ENCODE measurements at places on chromosomes 3 and 15.

- DNase-seq = no peak
Measured at GRCh38 chr15:98155356-98155755, 194.9 kb downstream of the ARRDC4 start.

DNA sequence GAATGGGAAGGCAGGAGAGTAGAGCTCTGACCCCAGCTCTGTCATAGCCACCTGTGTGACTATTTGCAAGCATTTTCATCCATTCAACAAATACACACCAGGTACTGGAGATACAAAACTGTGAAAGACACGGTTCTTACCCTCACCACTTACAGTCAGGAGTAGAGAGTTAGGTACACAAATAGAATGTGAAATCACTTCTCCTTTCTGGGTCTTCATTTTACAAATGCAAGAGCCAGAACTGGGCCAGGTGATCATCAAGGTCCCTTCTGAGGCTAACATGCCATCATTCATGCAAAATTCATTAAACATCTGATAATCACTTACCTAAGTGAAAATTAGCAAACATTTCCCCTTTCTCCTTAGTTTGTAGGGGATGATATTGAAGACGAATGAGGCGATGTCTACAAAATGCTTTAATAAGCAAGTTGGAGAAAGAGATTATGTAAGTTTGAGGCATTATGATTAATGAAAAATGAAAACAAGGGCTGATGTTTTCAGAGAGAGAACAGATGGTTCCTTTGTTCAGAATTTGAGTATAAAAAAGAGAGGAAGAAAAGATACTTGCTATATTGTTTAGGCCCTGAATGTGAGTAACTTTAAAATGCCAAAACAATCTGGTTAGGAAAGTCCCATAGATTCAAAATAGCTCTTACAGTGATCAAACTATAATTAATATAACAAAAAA lies 88.6 kb downstream of the LPP start:
- no peak for DNase-seq

DNA sequence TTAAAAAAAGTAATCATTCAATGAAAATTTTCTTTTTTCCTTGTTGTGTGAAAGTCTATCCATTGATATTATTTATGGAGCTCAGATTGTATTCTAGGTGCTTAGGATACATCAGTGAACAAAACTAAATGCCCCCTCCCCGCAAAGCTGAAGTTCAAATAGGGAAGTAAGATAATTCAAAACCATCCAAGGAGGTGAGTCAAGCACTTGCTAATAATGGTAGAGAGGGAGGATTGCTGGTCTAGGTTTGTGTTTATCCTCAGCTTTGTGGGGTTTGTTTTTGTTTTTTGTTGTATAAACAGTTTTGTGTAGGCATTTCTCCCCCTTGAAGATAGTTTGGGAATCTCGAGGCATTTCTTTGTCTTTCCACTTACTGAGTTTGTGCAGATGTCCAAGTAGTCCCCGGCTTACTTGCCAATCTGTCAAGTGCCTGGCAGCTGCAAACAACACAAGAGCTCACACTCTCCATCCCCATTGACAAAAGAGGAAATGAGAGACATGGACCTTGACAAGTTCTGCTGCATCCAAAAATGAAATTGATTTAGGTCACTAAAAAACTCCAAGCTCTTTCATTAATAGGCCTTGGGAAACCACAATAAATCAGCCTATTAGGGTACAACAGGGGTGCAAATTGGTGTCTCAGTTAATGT lies 575.8 kb upstream of the TBL1XR1 start:
- no peak for DNase-seq

DNA sequence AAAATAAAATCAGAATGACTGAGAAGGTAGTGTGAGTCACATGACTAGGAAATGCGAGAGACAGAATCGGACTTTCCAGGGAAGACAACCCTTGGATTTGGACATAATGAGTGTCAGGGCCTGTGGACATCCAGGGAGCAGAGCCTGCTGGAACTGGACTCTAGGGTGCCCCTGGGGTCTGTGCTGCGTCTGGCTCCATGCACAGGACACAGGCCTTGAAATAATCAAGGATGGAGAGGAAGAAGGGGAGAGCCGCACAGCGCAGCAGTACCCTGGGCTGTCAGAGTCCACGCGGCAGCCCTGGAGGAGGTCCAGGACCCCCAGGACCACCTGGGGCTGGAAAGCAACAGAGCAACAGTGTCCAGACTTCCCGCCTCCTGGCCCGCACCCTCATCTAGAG lies 173.7 kb downstream of the PDE8A start:
- DNase-seq = no peak

GRCh38 chr3:110069761-110070160 lies 732.4 kb upstream of the DPPA4 start:
- no peak for DNase-seq

DNA sequence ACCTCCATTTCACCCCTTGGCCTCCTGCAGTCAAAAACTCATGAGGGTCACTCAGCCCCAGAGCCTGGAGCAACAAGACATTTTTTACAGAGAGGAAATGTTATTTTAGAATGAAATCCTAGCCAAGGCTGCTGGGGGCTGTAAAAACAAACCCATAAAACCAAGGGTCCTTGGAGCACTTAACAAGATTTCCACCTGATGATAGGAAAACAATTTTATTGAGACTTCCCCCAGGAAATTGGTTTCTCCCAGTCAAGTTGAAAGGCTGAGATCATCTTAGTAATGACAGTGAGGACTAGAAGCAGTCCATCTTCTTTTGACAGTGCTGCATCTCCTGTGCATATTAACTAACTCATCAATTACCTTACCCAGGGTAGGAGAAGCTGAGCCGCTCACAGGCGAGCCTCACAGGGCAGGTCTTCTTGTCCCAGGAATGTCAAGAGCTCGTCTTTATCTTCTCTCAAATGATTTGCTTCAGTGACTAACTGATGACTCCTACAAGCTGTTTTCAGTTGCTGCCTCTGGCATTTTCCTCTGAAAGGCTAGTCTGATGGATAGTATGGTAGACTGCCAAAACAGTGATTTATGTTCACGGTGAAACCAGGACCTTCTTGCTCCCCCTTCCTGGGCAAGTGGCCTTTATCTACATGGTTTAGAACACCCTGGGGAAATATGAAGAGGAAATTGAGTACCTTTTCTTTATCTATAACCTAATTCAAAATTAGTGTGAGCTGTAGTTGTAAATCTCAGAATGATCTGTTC lies 34.6 kb upstream of the AEN start:
- no peak for DNase-seq

DNA sequence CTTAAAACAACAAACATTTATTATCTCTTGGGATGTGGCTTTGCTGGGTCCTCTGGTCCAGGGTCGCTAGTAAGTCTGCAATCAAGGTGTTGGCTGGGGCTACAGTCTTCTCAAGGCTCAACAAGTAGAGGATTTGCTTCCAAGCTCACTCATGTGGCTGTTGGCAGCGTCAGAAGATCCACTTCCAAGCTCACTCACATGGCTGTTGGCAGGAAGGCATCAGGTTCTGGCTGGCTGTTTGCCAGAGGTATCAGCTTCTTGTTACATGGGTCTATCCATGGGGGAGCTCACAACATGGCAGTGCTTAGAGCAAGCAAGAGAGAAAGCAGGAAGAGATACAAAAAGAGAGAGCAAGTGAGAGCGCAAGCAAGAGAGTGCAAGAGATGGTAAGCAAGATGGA lies 15.0 kb upstream of the BNC1 start:
- DNase-seq = no peak

DNA sequence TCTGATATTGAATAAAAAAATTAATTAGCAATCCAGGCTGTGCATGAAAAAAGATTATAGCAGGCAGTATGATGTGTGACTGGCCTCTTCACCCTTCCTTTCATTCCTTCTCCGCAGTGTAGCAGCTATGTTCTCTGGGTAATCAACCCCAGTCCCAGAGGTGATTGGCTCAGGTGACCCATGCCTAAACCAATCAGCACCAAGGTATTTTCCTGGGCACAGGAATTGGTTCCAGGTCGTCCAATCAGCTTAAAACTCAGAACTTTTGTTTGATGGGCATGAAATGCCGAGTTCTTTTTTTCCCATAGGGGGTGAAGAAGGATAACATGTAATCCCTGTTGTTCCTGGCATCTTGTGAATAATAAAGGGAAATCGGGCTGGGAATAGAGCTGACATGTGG lies 5.8 kb upstream of the BNC1 start:
- DNase-seq = no peak

- DNase-seq = no peak
Measured at GRCh38 chr3:154977666-154978065, 102.5 kb upstream of the MME start.

DNA sequence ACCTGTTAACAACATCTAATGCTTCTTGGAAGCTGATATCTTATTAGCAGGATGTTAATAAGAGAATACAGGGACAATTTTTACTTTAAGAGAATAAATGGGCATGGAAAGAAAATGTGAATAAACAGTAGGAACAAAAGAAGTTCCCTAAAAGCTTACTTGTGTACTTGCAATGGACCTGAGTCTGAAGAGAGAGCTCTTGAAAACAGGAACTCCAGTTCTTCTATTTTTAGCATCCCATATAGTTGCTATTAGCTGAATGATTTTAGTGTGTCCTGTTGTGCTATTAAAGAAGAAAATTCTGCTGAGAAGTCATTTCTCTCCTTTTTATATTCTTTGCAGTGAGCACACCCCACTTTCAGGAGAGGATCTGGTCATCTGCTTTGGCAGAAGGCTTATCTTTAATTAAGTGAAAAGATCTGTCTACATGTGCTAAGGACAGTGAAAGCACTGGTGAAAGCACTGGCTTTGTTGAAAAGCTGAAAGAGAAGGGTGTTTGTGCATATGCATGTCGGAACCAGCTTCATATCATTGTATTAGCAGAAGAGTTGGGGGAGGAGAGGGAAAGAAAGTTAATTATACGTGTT lies 1.4 kb upstream of the ST3GAL6 start:
- no peak for DNase-seq

DNA sequence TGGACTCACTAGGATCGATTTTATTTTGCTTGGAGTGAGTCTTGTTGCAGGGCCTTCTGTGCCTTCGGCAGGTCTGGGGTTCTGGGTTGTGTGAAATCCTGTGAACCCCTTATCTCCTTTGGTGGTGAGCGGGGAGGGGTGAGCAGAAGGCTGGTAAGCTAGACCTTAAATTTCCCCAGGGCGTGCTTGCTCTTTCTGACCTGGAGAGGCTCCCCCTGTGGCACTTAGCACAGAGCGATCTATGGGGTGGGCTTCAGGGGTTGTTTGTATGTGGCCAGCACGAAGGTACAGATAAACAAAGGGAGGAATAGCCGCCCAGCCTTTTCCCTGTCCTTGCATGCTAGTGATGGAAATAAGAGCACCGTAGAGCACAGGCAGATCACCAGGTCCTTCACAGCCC lies 11.8 kb downstream of the CACNA2D3 start:
- DNase-seq = no peak

GRCh38 chr3:97969541-97969940 lies 2.7 kb downstream of the RIOX2 start:
- DNase-seq = no peak

- no peak for DNase-seq
Measured at GRCh38 chr3:47536967-47537366, 23.5 kb upstream of the ELP6 start.

DNA sequence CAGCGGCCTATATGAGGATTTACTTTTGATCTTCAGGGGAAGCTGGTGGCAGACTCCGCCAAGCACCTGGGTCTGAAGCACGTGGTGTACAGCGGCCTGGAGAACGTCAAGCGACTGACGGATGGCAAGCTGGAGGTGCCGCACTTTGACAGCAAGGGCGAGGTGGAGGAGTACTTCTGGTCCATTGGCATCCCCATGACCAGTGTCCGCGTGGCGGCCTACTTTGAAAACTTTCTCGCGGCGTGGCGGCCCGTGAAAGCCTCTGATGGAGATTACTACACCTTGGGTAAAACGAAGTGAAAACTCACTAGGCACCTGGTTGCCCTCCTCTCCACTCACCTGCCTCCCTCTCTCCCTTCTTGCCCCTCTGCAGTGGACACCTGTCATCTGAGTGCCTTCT lies 33.8 kb upstream of the TRA2B start:
- DNase-seq = no peak

GRCh38 chr15:51356983-51357382 lies 15.5 kb downstream of the GLDN start:
- DNase-seq = no peak

DNA sequence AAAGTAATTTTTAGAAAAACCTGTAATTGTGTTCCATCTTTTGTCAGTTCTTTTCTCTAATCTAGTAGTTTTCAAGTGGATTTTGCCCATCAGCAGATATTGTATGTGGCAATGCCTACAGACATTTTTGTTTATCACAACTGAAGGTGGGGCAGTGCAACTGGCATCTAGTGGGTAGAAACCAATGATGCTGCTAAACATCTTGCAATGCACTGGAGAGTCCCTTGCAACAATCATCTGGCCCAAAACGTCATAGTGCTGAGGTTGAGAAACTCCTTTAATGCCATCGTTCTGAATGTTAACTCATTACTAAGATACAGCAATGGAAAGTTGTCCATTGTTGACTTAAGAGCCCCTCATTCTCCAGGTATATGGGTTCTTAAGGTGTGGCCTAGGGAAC lies 80.1 kb downstream of the BTD start:
- no peak for DNase-seq

- no peak for DNase-seq
Measured at GRCh38 chr3:4523710-4524698, 30.9 kb downstream of the ITPR1 start.

- no peak for DNase-seq
Measured at GRCh38 chr15:51688863-51689262, 7.6 kb downstream of the SCG3 start.

GRCh38 chr3:184559336-184559735 lies 2.2 kb upstream of the EPHB3 start:
- DNase-seq = no peak

GRCh38 chr3:179069762-179070390 lies 1.7 kb downstream of the ZMAT3 start:
- no peak for DNase-seq

GRCh38 chr3:44795197-44795596 lies 33.6 kb downstream of the KIF15 start:
- no peak for DNase-seq

Measured in stimulated activated CD8-positive, alpha-beta memory T cell treated with anti-CD3 and anti-CD28 coated beads, Interleukin-4, amount 100 ng/mL, for 4 hours (primary cell).